ENCODE measurements at places on chromosomes 7 and 10.

- peak; percentile 98 for DNase-seq
Observed at GRCh38 chr7:105013221-105013815, 687 bp upstream of the KMT2E start.

- no peak for DNase-seq
Observed at GRCh38 chr10:14686356-14686755, 88.3 kb downstream of the FAM107B start.

GRCh38 chr10:32054094-32054493 lies 2.1 kb downstream of the KIF5B start:
- peak; percentile 60 for DNase-seq

GRCh38 chr7:116290740-116291139 lies 80.4 kb downstream of the TES start:
- DNase-seq = no peak

DNA sequence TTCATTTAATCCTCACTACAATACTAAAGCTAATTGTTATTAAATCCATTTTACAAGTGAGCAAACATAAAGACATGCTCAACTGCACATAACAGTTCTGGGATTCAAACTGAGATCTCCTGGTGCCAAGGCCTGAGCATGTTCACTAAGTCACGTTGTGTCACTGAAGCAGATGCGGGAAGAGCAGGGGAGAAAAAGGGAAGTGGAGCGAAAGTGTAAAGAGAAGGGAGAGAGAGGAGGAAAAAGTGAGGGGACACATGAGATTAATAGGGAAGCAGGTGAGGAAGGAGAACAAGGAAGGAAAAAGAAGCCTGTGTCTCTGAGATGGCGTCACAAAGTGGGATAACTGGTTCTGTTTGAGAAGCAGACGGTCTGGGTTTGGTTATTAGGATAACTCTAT lies 38.9 kb upstream of the KAT6B start:
- no peak for DNase-seq

DNA sequence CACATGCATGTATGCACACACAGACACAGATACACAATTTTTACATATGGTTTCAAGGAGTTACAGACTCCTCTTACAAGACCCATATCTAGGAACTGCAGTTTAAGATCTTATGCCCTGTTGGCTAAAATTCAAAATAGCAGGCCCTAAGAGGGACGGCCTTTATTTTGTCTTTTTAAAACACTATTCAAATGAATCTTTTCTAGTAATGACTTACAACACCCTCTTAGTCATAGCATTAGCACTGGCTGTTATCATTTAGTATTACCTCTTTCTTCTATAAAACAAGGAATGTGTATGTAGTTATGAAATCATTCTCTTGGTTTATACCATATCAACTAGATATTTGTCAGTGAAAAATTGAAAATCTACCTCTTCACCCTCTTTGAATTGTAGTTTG lies 15.3 kb downstream of the PAPSS2 start:
- no peak for DNase-seq

GRCh38 chr10:32981760-32982159 lies 23.7 kb upstream of the ITGB1 start:
- DNase-seq = peak; percentile 61

GRCh38 chr10:50396491-50397311 lies 145.4 kb upstream of the ASAH2 start:
- DNase-seq = peak; percentile 64

DNA sequence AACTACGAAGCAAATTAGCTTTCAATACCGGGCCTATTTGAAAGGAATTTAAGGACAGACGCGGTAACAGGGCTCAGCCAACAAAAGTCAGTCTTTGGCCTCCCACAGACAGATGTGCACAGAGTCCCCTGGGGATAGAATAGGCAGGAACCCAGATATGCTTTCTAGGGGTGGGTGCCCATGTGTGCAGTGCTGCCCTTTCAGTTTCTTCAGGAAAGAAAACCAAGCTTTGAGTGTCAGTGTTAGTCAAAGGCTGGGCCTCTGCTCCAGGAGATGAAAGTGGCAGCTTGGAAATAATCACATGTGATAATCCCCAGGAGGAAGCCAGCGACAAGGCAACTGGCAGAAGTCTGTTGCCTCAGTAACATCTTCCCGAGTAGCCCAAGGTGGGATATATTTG lies 43.8 kb upstream of the CSTF2T start:
- peak; percentile 26 for DNase-seq

GRCh38 chr10:117201826-117202225 lies 4.5 kb downstream of the KCNK18 start:
- no peak for DNase-seq

DNA sequence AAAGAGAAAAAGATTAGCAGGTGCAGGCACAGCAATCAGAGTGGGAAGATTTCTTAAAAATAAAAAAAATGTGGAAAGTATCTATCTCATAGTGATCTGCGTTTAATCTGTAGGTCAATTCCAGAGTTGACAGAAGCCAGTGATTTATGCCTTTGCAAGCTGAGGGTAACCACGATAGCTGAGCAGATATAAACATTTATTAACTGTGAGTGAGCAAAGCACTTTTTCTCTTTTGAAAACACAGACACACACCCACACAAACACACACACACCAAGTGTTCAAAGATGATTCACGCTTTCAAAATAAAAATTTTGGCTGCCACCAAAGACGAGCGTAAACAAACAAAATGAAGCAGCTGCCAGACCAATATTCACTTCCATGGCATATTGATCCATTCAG lies 243.2 kb upstream of the SLC26A5 start:
- DNase-seq = no peak

DNA sequence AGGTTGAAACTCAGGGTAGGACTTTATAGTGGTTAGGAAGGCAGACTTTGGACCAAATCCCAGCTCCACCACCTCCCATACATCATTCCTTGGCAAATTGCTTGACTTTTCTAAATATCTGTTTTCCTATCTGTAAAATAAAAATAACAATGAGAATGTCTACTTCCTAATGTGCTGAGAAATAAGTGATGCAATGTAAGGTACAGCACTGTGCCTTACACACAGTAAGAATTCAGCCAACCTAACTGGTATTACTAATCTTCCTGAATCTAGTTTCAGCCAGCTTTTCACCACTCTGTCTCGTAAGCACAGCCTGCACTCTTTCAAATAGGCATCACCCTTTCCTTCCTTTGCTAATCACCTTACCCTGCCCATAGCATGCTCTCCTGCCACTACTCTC lies 9.7 kb downstream of the PRLHR start:
- no peak for DNase-seq

- no peak for DNase-seq
Observed at GRCh38 chr10:96687317-96688012, 32.8 kb downstream of the PIK3AP1 start.

GRCh38 chr7:112448891-112449290 lies 1.4 kb upstream of the IFRD1 start:
- no peak for DNase-seq

- DNase-seq = no peak
Observed at GRCh38 chr10:88493691-88494483, 89.2 kb downstream of the RNLS start.

- peak; percentile 43 for DNase-seq
Observed at GRCh38 chr10:27659786-27660185, 85.8 kb downstream of the MKX start.

GRCh38 chr10:12408472-12408871 lies 59.1 kb downstream of the CAMK1D start:
- DNase-seq = no peak

GRCh38 chr10:14116837-14117236 lies 213.9 kb downstream of the FRMD4A start:
- DNase-seq = no peak

GRCh38 chr10:132716691-132717490 lies 69.1 kb downstream of the NKX6-2 start:
- DNase-seq = no peak

DNA sequence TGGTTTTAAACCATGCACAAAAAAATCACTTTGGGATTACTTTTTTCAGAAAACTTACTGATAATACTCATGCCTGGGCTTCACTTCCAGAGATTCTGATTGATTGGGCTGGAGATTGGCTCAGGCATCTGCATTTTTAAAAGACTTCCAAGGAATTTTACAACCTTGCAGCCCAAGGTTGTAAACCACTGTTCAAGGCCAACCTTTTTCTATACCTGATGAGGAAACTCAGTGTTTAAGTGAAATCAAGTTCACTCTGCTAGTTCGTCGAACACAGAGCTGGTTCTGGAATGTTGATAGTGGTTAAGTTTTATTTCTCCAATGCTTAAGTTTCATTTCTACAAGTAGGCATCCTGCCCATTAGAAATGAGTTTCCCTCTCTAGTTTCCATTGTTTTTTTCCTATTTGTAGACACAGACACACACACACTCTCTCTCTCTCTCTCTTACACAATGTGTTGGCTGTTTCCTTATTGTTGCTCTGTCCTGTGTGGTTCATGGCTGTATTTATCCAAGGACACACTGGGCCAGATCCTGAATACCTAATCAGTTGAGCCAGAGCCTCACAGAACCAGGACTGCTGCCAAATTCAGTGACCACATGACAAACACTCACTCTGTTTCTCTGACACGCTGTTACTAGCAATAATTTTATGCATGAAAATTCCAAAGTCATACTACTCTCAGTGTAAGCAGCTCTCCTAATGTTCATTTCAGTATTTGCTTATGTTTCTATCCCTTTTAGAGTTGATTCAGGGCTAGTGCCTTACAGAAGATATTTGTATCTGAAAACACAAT lies 3.7 kb upstream of the IFIT1B start:
- DNase-seq = no peak

DNA sequence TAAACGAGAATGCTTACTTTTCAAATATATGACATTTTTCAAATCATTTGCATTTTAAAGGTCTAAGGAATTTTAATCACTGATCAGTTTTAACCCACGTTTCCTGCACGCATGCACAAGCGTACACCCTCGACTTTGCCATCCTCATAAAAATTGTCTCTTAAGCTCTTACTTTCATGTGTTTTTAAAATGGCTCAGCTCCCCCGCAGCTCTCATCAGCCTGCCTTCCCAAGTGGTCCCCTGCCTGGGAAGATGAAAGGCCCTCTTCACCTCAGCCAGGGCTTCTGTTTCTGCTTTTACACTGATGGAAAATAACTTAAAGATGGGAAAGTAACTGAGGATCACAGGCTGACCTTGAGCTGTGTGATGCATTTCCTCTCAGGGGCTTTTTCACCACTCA lies 131.6 kb upstream of the LSM8 start:
- no peak for DNase-seq

- no peak for DNase-seq
Observed at GRCh38 chr7:68030530-68030929, 1033.9 kb downstream of the TYW1 start.

DNA sequence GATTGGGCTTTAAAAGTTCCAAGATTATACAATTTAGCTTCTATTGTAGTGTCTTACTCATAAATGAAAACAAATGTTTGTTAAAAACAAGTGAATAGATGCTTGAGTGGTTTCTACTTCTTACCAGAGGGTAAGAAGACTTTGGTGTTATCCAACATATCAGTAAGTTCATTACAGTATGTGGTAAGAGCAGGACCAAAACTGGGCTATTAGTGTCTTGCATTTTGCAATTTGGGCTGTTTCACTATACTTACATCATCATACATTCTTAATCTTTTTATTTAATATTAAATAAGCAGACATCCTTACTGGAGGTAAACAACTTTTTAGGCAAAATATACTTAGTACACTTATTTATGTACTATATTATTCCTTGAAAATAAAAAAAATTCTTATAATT lies 248.4 kb upstream of the HGF start:
- DNase-seq = no peak

DNA sequence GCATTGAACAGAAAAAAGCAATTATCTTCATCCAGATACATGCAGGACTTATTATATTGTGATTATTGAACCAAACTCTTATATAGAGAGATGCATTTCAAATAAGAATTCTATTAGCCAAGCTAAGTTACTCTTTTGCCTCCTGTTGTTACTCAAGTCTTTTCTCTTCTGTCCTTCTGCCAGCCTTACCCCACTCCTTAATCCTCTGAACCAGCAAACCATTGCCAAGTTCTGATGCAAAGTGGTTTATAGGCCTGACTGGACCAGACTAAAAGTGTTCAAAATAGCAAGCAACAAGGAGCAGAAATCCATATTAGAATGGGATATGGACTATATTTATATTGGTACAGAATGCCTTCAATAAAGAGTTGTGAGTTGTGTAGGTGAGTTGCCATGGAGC lies 2.2 kb upstream of the SLC26A4 start:
- no peak for DNase-seq

DNA sequence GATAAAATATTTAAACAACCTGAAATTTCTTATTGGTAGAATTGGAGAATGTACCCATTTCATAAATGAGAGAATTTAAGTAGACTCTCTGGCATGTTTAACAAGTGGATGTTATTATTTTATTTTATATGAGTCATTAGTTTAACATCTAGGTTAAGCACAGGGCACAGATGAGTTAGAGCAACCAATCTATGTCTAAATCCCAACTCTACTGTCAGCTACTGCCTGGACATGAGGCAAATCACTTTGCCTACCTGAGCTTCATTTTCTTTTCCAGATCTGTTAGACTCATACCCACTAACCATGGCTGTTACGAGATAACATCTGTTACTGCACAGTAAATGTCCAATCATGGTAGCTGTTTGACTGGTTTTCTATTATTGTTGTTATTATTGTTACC lies 251.1 kb downstream of the INHBA start:
- no peak for DNase-seq

GRCh38 chr10:71072823-71073210 lies 139.6 kb upstream of the UNC5B start:
- no peak for DNase-seq

GRCh38 chr7:29289156-29290021 lies 94.8 kb downstream of the CHN2 start:
- DNase-seq = no peak

All from activated CD4-positive, alpha-beta T cell treated with anti-CD3 and anti-CD28 coated beads, Interleukin-2, amount 10 ng/mL, durations not matched to agents 24 days and 14 days (primary cell).